ENCODE measurements at places on chromosomes 5 and 9.

- DNase-seq: no peak
These were observed 21.6 kb downstream of the GAS1 start for GRCh38 chr9:86925686-86926085.

GRCh38 chr5:34749431-34749873 is 89.5 kb upstream of the TTC23L start:
- DNase-seq: no peak

GRCh38 chr5:2797160-2797559 is 45.7 kb upstream of the IRX2 start:
- no peak for DNase-seq

DNA sequence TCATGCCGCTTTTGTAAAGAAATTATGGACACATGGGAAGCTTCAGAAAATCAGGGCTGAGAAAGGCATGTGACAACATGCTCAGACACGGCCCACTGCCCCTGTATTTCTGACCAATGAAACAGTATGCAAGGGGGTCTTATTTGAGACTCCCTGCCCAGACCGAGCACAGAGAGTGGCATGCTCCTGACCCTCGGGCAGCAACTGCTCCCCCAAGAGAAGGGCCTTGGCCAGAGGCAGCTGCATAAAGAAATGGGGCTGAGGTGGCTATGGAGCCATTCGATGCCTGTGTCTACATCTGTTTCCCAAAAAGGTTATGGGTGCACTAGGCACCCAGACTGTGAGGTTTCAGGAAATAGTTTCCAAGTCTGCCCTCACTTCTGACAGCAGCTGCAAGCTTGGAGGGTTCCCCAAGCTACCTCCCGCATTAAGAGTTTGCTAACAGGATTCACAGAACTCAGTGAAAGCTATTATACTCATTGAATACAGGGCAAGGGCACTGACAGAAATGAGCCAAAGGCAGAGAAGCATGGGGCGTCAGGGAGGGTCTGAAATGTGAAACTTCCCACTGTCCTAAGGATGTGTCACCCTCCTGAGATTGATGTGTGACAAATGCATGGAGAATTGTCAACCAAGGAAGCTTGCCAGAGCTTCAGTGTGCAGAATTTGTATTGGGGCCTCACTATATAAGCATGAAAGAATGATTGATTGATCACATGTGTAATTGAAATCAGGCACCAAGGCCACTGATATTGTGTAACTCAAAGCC is 94.3 kb downstream of the DAP start:
- no peak for DNase-seq

GRCh38 chr5:93278896-93279295 is 302.1 kb downstream of the NR2F1-AS1 start:
- DNase-seq: no peak

Data from activated naive CD8-positive, alpha-beta T cell treated with anti-CD3 and anti-CD28 coated beads, Interleukin-2, amount 50 U/mL, for 16 hours (primary cell).